ENCODE measurements at places on chromosomes 13 and 19.

DNA sequence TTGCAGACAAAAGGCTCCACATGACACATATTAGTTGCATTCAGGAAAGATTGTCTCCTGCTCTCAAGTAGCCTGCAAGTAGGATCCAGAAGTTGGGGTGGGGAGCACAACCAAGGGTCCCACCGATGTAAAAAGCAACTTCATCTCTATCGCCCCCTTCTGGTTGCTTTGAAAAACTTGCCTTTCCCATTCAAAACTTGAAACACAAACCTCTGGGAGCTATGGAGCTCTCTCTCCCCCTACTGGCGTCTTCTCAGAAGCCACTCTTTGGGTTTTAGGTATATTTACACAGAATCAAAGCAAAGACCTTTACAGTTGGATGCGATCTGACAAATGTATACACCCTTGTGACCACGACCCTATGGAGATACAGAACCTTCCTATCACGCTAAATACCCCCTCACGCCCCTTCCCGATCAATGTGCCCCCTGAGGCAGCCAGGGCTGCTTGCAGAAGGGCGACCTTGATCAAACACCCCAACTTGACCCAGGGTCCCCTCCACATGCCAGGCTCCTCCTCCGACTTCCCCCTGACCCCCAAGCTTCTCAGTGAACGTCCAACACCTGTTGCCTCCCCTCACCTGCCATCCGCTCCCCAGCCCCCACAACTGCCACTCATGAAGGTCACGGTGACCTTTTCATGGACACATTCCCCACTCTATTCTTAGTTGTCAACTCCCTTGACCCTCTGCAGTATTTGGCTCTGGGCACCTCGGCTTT is 10.1 kb downstream of the NOSIP start:
- DNase-seq = peak; percentile 65

DNA sequence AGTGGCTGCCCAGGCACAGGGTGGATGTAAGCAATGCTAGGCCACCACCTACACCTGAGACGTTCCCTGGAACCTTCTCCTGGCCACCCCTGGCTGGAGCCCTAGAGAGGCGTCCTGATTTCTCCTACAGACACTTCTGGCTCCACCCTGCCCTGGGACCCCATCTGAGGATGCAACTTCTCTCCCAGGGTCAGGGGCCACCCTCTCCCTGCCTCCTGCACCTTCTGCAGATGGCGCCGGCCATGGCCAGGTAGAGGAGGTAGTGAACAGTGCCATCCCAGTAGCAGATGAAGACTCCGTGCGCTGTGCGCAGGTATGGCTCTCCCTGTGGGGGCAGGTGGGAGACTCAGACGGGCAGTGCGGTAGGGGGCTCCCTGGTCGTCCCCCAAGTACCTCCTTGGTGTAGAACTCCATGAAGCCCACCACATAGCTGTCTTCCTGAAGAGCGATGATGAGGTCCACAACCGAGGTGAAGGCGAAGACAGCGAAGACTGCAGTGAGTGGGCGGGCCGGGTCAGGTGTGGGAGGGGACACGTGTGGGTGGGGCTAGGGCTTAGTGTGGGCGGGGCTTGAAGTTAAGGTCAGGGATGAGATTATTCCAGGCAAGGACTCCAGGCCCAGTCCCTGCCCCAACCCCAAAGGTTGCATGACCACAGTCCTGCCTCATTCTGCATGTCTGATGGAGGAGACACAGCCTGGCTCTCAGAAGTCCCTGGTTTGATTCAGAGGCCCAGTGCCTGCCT is 3.0 kb downstream of the TM6SF2 start:
- no peak for DNase-seq

DNA sequence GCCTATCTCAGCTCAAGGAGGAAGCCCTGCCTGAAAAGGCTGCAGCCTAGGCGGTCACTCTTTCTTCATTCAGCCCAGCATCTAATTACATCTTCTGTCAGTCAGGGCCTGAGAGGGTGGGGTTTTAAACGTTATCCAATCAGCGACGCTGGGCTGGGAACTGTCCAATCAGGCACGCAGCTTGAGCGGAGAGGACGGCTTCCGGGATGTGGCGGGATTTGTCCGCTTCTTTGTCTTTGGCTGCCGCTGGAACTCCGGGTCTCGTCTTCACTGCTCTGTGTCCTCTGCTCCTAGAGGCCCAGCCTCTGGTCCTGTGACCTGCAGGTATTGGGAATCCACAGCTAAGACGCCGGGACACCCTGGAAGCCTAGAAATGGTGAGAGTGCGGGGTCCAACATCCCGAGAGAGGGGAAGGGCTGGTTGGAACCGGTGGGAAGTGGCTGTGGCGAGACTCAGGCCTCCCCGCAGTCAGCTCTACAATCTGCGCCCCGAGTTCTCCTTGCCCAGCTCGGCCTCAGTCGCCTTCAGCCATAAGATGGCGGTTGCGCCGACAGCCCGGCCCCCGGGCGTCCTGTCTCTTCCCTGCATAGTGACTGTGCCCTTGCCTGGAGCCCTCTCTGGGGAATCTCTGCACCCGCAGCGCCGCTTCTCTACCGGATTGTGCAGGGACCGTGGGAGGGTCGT is at the start of gene ZNF738:
ZNF738 (plus strand) TSS at position 233 of the 684 bp plus-strand sequence; CDS start at position 374, 141 bp downstream.
- peak; percentile 76 for DNase-seq

DNA sequence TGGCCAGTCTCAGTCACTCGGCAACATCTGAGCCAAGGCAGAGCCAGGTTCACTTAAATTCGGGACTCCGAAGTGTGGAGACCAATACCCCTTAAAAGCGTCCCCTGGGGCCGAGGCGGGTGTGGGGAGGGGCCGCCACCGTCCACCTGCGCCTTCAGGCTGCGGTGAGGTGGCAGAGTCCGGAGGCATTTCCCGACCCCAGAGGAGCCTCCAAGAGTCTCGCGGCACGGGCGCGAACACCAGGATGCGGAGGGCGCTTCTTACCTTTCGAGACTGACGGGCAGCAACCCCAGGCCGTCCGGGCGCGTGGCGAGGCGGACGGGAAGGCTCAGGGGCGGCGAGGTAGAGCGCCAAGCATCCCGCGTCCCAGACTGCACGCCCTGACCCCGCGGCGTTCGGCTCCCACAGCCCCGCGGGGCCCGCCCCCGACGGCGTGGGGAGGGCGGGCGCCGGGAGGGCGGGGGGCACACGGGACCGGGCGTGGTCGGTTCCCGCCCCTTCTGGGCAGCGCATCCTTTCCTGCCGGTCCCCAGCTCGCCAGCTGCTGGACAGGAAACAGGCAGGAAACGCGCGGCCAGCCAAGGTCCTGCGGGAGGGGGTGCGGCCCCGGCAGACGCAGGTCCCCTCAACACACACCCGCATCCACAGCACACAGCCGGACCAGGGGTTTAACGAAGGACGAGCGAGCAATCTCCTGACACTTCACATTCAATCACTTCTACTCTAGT is at the start of gene THSD1:
THSD1 (minus strand) TSS at position 406 of the 728 bp plus-strand sequence. CDS start 3,572 bp downstream, outside the sequence.
- no peak for DNase-seq

DNA sequence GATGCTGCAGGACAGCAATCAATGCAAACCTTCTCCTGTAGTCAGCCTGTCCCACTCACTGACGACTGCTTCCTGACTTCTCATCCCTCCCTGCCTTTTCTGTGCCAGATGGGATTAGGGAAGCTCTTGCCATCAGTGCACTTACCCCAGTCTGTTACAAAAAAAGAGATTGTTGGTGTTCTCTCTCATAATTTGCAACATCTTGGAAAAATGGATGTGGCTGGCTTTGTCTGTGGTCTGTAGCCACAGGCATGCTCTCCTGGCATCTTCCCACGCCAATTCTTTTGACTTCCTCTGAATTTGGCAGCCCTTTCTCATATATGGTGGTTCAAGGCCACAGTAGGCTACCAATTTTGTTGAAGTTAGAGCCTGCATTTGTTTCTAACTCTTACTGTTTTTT is 11.6 kb upstream of the HTR2A start:
- no peak for DNase-seq

DNA sequence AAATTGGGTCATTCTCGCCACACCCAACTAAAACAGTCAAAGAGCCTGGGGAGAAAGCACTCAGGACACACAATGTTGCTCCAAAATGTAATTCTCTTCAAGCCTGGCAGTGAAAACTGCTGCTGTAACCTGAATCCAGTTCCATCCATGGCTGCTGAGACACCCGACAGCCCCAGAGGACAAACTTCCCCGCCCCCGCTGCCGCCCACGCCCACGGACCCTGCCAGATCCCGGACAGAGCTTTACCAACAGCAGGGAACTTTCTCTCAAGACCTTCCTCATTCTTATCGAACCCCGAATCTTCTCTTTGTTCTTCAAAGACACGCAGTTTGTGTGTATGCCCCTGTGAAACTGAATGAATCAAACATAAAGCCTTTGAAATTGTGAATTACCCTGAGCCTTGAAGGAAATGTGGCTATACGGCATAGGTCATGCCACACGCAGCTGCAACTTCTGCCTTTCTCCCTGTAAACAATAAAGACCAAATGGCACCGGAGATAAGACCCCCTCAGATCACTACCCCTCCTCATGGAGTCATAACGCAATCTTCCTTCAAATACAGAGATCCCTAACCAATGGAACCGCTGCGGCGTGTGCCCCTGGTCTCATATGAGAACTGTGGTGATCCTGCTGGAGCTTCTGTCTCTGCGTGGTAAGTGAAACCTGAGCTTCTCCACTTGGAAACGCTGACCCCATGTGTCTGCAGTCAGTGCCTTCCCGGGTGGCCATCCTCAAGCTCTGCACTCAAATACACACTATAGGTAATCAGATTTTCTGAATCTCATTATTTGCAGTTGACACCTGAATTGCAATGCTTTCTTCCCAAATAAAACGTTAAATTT is 4.8 kb upstream of the LAMP1 start:
- DNase-seq = no peak

DNA sequence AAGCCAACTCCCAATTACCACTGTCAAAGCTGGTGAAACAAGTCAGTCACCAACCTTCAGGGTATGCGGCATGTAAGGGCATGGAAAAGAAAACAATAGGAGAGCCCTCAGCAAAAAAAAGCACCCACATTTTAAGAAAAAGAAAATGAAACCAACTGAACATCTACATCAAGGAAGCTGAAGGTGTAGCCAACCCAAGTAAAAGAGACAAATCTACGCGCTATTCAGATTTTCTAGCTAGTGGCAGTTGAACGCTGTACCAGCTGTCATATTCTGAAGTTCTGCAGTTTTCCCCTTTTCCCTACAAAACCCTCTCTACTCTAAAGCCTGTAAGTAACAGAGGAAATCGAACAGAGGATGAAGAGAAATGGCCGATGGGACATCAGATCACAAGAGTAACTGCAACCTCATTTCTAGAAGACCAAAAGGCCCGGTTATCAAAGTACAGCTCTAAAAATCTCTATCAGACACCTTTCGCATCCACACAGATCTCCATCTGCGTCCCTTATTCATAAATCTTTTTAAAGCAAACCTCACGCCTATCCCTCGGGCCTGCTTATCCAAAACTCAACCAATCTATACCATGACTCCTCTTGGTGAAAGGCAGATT is 1.4 kb downstream of the MYCBP2 start:
- DNase-seq = no peak

- no peak for DNase-seq
Measured at GRCh38 chr13:33251131-33251661, 34.4 kb downstream of the STARD13 start.

- no peak for DNase-seq
Measured at GRCh38 chr13:114106526-114106925, 25.9 kb downstream of the RASA3 start.
